ENCODE measurements at places on chromosomes 7 and 10.

DNA sequence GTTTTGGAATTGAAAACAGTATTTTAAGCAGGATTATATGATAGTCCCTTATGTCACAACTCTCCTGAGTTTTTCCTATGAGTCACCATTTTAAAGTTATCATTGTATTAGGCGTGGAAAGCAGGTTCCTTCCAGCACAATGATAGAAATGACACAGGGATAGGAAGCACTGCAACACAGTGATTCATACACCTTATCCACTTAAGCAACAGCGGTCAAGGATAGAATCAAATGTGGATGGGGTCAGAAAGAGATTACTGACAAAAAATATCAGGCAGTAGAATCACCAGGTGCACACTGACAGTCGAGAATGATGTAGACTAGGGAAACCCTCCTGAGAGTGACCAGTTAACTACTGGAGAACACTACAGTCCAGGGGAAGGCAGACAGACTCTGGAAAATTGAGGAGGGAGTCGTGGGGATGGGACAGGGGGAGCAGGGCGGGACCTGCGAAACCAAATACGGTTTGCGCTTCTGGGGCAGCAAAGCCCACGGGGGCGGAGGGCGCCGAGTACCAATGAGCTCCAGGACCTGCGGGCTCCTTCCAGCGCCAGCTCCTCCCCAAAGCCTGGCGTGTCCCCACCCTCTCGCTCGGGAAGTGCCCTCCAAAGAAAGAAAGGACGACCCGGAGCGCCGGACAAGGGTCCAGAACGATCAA lies 479 bp downstream of the PNPLA8 start:
- DNase-seq: no peak

GRCh38 chr7:39299695-39300094 lies 266.5 kb upstream of the YAE1 start:
- DNase-seq: no peak

GRCh38 chr7:45088821-45089340 lies at the start of gene NACAD:
NACAD (minus strand) TSS chr7:45088969; CDS start chr7:45088894, 75 bp downstream.
- no peak for DNase-seq

- DNase-seq: peak; percentile 56
Observed at GRCh38 chr10:89793649-89794254, 92.4 kb downstream of the KIF20B start.

DNA sequence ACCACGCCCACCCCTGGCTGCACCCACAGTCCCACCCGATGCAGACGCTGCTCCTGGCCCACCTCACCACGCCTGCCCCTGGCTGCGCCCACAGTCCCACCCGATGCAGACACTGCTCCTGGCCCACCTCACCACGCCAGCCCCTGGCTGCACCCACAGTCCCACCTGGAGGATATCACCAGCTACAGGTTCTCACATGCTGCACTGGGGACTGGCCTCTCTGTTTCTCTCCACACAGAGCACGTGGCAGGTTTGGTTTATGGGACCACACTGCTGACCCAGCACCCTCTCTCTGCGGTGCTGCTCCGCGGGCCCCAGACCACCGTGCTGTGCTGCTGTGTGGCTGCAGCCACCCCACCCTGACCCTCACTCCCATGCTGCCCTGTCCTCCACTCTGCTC lies 120.9 kb downstream of the VIPR2 start:
- no peak for DNase-seq

DNA sequence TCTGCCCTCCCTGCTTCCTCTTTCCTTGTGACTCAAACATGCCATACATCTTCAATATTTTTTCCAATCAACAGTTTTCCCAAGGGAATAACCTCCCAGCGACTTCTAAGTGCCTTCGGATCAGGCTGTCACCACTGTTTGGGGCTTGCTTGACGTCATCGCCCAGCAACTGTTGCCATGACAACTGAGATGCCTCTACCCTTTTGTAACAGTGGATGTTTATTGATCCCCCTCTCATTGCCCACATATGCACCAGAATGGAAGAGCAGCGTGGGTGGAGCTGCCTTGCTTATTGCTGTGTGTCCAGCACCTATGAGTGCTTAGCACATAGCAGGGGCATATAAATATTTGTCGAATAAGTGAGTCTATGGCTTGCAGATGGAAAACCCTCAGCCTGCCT lies 14.4 kb downstream of the FFAR4 start:
- no peak for DNase-seq

- no peak for DNase-seq
Observed at GRCh38 chr7:112997831-112998230, 88.8 kb downstream of the GPR85 start.

- no peak for DNase-seq
Observed at GRCh38 chr7:132255898-132256297, 320.4 kb downstream of the PLXNA4 start.

DNA sequence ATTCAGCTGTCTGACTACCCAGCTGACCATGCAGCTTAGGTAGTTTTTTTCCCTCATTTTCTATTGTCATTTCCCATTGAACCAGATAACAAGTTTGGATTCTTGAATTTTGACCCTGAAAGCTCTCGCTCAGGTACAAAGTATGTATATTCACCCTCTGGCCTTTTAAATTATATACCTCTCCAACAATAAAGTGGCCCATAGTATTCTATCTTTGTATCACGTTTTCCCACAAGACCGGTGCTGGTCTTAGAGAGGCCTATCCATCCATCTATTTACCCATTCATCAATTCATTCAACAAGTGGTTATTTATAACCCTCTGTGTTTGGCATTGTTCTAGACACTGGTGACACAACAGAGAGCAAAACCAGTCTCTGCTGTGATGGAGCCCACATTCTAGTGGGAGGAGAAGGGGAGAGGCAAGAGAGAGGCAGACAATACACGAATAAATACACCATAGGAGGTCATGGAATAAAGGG lies 35.2 kb upstream of the NPSR1 start:
- no peak for DNase-seq

DNA sequence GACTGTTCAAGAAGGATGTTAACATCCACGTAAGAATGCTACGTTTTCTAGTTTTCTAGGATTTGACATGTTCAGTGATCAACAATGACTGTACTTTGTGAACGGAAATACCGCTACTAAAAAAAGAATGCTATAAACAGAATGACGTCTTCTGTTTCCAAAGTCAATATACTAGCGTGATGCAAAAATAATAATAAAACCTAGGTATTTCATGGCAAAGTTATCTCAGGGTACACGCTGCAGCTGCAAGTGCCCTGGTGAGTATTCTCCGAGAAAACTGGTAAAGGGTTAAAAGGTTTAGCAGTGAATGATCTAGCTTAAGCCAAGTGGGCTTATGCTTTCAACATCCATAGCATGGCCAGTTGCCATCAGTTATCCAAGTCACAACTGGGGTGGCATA lies 653.3 kb upstream of the PFKP start:
- no peak for DNase-seq

DNA sequence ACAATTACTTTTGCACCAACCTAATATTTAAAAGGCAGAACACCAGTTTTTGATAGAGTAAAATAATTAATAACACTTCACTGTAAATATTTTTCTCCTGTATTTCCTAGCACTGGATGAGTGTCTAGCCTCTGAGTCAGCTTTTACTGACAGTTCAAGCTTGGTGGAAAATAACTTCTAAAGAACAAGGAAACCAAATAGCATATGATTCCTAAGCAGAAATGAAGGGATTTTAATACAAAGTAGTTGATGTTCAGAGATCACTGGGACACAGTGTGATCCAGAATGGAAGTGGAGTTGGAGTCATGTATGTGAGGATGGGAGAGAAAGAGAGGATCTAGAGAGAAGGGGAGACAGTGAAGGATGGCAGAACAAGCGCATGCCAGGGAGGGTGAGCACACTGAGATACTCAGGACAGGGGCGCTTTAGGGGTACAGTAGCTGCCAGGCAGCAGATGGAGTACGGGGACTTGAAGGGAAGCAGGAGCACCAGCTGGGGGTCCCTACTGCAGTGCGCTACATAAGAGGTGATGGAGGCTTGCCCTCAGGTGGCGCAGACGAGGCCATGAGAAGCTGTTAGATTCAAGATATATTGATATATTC lies 117.9 kb upstream of the KLF6 start:
- no peak for DNase-seq

GRCh38 chr7:134505856-134506255 lies 21.5 kb upstream of the AKR1B10 start:
- no peak for DNase-seq

DNA sequence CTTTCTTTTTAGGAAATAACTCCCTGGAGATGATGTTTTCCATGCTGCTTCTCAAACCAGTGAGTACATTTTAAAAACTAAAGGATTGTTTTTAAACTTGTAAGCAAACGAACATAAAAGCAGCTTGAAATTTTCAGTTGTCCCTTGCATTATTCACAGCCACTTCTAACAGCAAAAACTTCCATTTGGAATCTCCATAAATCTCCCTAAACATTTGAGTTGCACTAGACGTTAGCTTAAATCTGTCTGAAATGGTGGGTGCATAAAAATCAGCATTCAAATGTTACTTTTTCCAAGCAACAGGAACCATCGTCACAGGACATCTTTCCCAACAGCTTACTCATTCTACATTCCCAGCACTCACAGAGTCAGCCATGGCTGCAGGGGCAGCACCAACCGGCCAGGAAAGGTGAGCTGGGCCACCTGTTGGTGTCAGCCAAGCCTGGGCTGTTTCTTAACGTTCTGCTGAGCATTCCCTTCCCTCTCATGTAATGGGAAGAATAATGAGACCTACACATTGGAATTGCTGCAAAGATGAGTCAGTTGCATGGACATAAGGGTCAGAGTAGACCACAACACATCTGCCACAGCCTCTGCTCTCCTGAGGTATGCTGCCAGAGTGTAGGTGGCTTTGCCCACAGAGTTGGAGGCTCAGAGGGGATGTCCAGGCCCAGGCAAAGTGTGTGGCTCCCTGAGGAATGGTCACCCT lies 163.2 kb downstream of the TNS3 start:
- no peak for DNase-seq

DNA sequence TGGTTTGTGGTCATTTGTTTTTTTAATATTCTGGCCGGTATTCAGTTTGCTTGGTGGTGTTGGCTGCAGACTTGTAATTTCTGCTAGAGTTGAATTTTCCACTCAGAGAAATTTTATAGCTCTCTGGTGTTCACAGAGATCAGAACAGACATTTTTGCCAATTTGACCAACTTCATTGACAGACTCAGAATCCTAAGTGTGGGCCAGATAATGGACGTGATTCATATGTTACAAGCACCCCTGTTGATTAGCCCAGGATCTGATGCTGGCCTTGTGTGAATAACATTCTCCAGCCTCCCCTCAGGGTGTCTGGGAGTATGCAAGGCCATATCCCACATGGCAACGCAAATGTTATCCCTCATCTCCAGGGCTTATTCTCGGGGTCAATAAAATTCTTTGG lies 283.8 kb downstream of the C7orf25 start:
- DNase-seq: no peak
